ENCODE measurements at places on chromosomes 16 and 17.

- ATAC-seq = no peak
Observed at GRCh38 chr17:62790564-62790986, 17.5 kb downstream of the MARCHF10 start.

- no peak for ATAC-seq
Observed at GRCh38 chr16:28846933-28847273, 755 bp upstream of the TUFM start.

GRCh38 chr16:68757625-68757935, 20.5 kb downstream of the CDH1 start:
- no peak for ATAC-seq

GRCh38 chr17:2040219-2040827, 1.5 kb upstream of the OVCA2 start:
- no peak for ATAC-seq

- ATAC-seq = no peak
Observed at GRCh38 chr16:9235867-9236266, 144.4 kb downstream of the HAPSTR1 start.

DNA sequence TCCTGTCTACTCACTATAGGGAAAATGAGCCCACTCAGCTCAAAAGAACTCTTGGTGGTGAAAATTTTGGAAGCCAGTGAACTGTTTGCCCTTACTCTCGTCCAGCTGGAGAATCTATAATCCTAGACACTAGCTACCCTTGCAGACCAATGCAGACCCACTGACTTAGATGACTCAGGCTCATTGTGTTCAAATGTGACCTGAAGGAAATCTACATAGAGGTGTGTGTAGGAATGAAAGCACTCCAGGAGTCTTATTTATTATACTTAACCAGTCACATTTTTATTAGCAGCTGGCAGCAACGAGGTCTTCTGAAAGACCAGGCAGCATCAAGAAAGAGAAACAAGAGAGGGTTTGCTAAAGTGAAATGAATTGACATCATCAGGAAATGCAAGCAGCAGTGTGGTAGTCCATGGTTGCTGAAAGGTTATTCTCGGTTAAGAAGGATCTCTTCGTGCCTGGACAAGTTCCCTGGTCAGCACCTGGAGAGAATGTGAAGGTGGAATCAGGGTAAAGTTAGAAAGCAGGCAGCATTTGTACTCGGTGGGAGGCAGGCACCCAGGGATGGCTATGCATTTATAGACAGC, 1.4 kb downstream of the KRTAP29-1 start:
- no peak for ATAC-seq

DNA sequence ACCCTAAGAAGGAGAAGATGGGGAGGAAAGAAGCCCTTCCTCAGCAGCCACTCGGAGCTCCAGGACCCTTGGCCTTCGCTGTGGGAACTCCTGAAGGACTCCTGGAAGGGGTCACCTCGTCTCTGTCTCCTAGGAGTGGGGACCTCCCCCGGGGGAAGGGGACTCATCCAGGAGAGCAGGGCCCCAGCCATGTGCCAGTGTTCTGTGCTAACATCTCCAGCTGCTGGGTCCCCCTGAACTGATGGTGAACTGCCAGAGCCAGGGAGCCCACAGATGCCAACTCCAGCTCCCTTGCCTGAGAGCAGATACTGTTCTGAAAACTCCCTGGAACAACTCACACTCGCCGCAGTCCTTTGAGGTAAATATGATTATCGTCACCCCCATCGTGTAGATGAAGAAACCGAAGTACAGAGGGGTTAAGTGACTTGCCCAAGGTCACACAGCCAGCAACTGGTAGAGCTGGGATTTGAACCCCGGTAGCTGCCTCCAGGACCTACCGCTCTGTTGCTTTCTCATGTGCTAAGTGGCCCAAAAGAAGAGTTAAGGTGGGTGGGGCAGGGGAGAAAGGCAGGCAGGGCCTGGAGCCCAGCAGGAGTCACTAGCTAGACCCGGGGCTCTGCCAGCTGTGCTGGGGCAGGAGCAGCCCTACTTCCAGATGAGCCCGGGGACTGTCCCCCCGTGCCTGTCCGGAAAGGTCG, 10.5 kb downstream of the TIMM22 start:
- no peak for ATAC-seq

DNA sequence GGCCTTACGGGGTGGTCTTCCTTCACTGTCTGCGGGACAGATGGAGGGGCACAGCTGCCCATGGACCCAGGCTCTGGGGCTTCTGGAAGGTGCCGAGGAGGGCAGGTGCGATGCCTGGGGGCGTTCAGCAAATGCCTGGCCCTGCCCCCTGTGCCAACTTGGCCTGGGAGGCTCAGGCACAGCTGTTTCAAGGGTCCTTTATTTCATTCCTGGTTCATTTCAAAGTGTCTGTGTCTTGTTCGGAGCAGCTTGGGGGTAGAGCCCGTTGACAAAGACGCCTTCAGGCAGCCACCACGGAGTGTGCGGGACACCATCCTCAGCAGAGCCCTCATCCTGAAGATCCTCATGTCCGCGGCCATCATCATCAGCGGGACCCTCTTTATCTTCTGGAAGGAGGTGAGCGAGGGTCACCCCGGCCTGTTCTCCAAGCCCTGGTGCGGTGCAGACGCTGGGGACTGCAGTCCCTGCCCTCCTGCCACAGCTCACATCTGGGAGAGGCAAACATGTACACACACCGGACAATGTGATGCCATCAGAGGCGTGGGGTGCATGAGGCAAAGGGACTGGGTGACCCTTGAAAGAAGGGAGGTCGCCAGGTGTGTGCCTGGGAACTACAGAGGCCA, 43.9 kb downstream of the MEAK7 start:
- ATAC-seq = no peak

DNA sequence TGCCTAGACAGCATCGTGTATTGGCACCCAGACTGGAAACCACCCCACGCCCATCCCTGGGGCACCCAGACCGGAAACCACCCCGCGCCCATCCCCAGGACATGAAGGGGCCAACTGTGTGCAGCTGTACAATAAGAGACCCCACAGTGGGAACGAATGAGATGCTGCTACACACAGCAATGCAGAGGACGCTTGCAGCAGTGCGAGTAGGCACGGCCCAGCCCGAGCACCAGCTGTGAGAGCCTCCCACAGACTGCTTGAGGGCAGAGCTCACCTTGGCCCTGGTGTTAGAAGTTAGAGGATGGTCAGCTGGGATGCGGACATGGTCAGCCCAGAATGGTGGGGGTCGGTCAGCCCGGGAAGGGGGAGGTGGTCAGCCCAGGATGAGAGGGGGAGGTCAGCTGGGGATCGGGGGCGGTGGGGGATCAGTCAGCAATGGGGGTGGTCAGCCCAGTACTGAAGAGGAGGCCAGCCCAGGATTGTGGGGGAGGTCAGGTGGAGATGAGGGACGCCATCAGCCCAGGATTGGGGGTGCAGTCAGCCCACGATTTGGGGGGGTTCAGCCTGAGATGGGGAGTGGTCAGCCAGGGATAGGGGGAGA, 340.0 kb downstream of the C16orf95 start:
- no peak for ATAC-seq

GRCh38 chr16:56657555-56658326, at the start of gene MT1F:
Gene MT1F, plus strand, starts transcription at chr16:56657959. Its CDS starts 100 bp downstream, at chr16:56658059.
- peak; percentile 81 for ATAC-seq

GRCh38 chr17:19613979-19614378, 34.6 kb upstream of the ALDH3A2 start:
- no peak for ATAC-seq

Data from activated CD4-positive, CD25-positive, alpha-beta regulatory T cell treated with anti-CD3 and anti-CD28 coated beads, Interleukin-2, amount 50 U/mL, for 24 hours (primary cell).